ENCODE measurements at places on chromosomes 13 and 19.

- no peak for DNase-seq
Measured at GRCh38 chr13:31380715-31381114, 180.9 kb downstream of the B3GLCT start.

GRCh38 chr19:51799034-51799773 lies 4.2 kb downstream of the FPR3 start:
- DNase-seq, result no peak

DNA sequence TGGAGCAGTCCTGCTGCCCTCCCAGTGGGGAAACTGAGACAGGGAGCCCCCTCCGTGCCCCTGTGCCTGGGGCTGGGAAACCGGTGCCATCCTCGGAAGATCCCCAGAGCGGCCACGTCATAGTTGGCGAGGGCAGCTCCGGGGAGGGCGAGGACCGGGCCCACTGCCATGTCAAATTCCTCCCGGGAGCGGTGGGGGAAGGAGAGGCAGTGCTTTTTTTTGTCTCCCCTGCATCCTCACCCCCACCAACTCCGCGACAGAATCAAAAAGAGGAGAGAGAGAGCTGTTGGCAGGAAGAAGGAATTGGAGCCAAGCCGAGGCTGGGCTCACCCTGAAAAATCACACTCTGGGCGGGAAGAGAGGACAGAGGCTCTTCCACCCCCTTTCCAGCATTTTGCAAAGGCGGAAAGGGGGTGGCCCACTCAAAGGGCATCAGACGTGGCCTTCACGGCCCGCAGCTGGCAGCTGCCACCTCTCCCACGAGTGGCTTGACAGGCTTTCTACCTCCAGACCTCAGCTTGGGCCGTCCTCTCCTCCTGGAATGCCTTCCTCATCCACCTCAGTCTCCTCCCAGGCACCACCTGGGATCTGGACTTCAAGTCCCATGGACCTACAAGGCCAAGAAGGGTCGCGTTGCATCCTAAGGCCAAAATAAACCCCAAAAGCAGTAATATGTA lies 19.6 kb upstream of the NFIC start:
- DNase-seq, result no peak

DNA sequence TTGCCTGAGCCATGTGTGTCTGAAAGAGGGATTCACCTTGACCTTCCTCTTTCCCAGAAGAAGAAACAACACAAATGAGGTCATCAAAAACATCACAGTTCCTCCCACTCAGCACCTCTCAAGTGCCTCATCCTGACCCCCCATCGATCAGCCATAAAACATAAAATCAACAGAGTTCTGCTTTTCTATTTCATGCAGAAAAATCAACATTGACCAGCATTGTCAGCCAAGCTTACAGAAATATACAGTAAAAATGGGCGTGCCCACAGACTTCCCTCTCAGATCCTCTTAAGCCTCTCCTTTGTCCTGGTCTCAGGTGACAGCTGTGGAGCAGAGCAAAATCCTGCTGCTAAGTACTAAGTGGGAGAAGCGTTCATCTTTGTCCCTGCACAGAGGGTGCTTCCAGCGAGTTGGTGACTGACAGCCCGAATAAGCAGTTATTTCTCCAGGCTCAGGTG lies 213.3 kb downstream of the OLFM4 start:
- no peak for DNase-seq

GRCh38 chr13:107067381-107067780 lies 499.4 kb upstream of the ARGLU1 start:
- no peak for DNase-seq

GRCh38 chr19:56507446-56508289 lies at the start of gene ZNF471:
Gene ZNF471 (plus strand): TSS chr19:56507855. CDS start chr19:56511572, 3,717 bp downstream.
- DNase-seq, result peak; percentile 70

GRCh38 chr19:3210347-3211017 lies 14.0 kb upstream of the CELF5 start:
- peak; percentile 49 for DNase-seq
